Stomach (tissue), 19 donors: ENCODE measurements at places on chromosomes 4 and X. TPM values are rescaled to one million over a fixed set of nuclear protein-coding genes. Genes with fewer than 3 reads are reported as not detected.
A peak's percentile ranks its signal among the peaks of the same experiment; 100 is the strongest.

DNA sequence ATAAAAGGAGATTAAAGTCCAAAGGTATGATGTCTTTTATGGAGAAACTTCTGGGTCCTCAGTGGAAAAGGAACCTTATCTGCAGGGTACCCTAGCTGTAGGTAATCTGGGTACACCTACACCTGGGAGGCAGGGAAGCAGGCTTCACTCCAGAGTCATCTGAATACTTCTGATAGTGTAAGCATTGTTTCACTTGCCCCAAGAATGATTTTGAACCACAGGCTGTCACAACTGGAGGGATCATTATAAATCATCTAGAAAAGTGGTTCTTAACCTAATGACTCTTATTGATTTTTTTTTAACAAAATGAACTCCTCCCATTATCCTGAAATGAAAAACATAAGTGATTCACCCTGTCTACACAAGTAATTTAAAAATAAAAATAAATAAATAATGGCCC, 44.0 kb upstream of the STK26 start:
- H3K27me3 ChIP-seq, result no peaks in the 10 kb centered on the region
- no peak overlapping the region for H3K4me3 ChIP-seq
- DNase-seq, result no peak
- H3K4me1 ChIP-seq, result no peaks in the 10 kb centered on the region

DNA sequence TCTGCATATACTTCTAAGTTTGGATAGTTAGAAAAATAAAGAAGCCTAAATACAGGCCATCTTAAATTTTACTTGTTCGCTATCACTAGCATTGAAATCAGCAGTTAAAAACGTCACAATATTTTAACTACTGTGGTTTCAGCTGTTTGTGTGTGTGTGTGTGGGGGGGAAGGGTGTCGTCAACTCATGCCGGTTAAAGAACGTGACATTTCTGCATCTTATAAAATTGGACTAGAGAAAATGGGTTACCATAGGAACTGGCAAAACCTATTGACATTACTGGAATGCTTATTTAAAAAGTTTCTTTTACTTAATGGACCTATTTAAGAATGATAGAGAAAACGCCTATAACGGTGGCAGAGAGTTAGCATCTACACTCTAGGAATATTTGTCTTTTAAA, 1.2 kb upstream of the CNKSR2 start:
- no peaks in the 10 kb centered on the region for H3K36me3 ChIP-seq
- no peaks in the 10 kb centered on the region for H3K4me1 ChIP-seq
- DNase-seq, result no peak
- no peak overlapping the region for H3K27ac ChIP-seq
- no peak overlapping the region for H3K4me3 ChIP-seq
- H3K27me3 ChIP-seq, result no peaks in the 10 kb centered on the region

Gene TKTL1
- total RNA-seq, result not detected

- H3K4me1 ChIP-seq, result no peaks in the 10 kb centered on the region
- no peaks in the 10 kb centered on the region for H3K36me3 ChIP-seq
- no peak for DNase-seq
- H3K4me3 ChIP-seq, result no peak overlapping the region
- H3K27me3 ChIP-seq, result no peaks in the 10 kb centered on the region
- no peak overlapping the region for H3K27ac ChIP-seq
Observed at GRCh38 chr4:184504385-184504784, 30.0 kb upstream of the IRF2 start.

GRCh38 chr4:4778554-4778953, 80.9 kb upstream of the MSX1 start:
- H3K4me3 ChIP-seq, result no peak overlapping the region
- no peaks in the 10 kb centered on the region for H3K27me3 ChIP-seq
- no peak overlapping the region for H3K27ac ChIP-seq
- no peak for DNase-seq
- H3K36me3 ChIP-seq, result no peaks in the 10 kb centered on the region
- no peaks in the 10 kb centered on the region for H3K4me1 ChIP-seq

DNA sequence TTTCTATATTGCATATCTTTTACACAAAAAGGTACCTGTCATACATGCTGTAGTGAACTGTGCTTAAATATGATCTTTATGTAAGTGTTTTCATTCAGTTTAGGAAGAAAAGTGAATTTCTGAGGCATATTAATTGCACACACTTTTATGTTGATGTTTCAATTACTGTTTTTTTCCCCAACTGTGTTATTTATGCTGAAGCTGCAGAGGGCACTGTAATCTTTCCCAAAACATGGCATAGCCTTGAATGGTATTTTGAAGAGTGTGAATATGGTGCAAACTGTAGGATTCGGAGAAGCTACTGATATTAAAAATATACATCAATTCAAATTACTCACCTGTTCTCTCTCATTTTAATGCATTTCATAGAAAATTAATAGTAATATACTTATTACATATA, 6.0 kb upstream of the CENPE start:
- no peak overlapping the region for H3K4me3 ChIP-seq
- no peaks in the 10 kb centered on the region for H3K27me3 ChIP-seq
- no peak for DNase-seq
- H3K4me1 ChIP-seq, result no peaks in the 10 kb centered on the region
- H3K36me3 ChIP-seq, result no peaks in the 10 kb centered on the region

Gene SULT1B1
- total RNA-seq, result 42.9 TPM

Gene PRR32
- not detected for total RNA-seq

DNA sequence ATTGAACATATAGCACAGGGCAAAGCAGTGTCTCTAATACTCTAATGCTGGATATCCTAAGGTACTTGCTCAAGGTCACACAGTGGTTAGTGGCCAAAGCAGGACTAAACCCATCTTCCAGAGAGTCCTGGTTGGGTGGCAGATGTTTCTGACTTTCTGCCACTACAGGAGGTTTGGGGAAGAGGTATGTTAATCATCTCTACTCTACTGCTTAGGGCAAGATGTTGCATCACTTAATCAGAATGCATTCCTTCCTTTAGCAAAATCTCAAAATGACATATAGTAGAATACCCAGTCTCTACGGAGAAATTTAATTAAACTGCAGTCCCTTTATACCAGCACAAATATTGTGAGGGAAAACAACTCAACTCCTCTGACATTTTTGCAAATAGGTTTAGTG, 190.7 kb upstream of the FAM241A start:
- DNase-seq, result no peak
- no peaks in the 10 kb centered on the region for H3K27me3 ChIP-seq
- no peaks in the 10 kb centered on the region for H3K36me3 ChIP-seq

GRCh38 chrX:103382877-103383276, 6.5 kb downstream of the BEX3 start:
- H3K27ac ChIP-seq, result no peak overlapping the region
- no peak for DNase-seq
- no peaks in the 10 kb centered on the region for H3K27me3 ChIP-seq
- no peak overlapping the region for H3K4me3 ChIP-seq

- peak overlapping the region; percentile 7 for H3K27ac ChIP-seq
- H3K36me3 ChIP-seq, result no peaks in the 10 kb centered on the region
- H3K4me1 ChIP-seq, result no peaks in the 10 kb centered on the region
- no peak overlapping the region for H3K4me3 ChIP-seq
Observed at GRCh38 chrX:2664502-2664901, 26.6 kb upstream of the CD99 start.

Gene PLK4
- total RNA-seq, result 1.3 TPM

- no peak for DNase-seq
- H3K36me3 ChIP-seq, result no peaks in the 10 kb centered on the region
Observed at GRCh38 chr4:123741906-123742305, 345.3 kb downstream of the SPRY1 start.

Gene CCKAR
- not detected for total RNA-seq
